Stimulated activated CD4-positive, alpha-beta T cell treated with anti-CD3 and anti-CD28 coated beads, Interleukin-4, amount 100 ng/mL, for 24 hours (primary cell): ENCODE measurements at places on chromosomes 3 and 15.

DNA sequence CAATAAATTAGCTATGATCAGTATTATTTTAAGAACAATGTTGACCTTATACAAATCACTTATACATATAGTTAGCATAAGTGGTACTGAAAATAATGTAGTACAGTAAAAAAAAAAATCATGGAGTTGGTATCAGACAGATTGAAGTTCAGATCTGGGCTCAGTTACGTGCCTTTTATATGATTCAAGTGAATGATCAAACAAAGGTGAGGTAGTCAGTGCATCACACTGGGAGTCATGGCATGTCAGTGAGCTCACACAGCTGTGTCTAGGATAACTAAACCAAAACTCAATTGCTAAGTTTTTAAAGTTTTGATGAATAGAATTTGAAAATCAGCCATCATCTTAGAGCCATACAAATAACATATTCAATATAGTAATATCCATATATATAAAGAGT is 11.2 kb upstream of the CCR8 start:
- DNase-seq, result no peak

- DNase-seq, result no peak
Measured at GRCh38 chr3:166100730-166101129, 263.5 kb upstream of the BCHE start.

GRCh38 chr15:33956397-33956796 is 11.9 kb upstream of the CHRM5 start:
- no peak for DNase-seq

- no peak for DNase-seq
Measured at GRCh38 chr15:32833379-32833821, 115.6 kb downstream of the GREM1 start.

- DNase-seq, result no peak
Measured at GRCh38 chr3:16085410-16085809, 89.1 kb upstream of the GALNT15 start.

GRCh38 chr15:71329497-71330260 is 214.4 kb downstream of the THSD4 start:
- no peak for DNase-seq

DNA sequence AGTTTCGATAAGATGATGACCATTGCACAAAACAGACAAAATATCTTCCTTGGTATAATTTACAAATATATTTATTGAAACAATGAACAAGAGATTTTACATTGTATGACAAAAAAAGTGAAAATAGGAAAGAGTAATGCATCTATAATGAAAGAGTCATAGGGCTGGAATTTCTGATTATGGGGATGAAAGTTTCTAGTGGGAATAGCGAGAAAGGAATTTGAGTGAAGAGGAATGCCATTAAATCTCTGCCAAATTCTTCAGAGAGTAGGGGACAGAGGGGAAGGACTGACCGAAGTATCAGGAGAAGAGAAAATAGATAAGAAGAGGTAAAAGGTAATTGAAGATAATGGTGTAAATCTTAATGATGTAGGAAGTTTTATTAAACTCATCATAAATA is 125.4 kb downstream of the VGLL3 start:
- no peak for DNase-seq

DNA sequence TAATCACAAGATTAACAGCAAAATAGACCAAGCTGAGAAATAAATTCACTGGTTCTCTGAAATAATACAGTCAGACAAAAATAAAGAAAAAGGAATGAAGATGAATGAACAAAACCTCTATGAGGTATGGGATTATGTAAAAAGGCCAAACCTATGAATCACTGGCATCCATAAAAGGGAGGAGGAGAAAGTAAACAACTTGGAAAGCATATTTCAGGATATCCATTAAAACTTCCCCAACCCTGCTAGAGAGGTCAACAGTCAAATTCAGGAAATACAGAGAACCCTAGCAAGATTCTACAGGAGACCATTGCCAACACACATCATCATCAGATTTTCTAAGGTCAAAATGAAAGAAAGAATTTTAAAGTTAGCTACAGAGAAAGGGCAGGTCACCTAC is 649.7 kb upstream of the CBLB start:
- DNase-seq, result no peak

GRCh38 chr3:152040319-152040718 is 166.9 kb downstream of the SUCNR1 start:
- DNase-seq, result no peak

DNA sequence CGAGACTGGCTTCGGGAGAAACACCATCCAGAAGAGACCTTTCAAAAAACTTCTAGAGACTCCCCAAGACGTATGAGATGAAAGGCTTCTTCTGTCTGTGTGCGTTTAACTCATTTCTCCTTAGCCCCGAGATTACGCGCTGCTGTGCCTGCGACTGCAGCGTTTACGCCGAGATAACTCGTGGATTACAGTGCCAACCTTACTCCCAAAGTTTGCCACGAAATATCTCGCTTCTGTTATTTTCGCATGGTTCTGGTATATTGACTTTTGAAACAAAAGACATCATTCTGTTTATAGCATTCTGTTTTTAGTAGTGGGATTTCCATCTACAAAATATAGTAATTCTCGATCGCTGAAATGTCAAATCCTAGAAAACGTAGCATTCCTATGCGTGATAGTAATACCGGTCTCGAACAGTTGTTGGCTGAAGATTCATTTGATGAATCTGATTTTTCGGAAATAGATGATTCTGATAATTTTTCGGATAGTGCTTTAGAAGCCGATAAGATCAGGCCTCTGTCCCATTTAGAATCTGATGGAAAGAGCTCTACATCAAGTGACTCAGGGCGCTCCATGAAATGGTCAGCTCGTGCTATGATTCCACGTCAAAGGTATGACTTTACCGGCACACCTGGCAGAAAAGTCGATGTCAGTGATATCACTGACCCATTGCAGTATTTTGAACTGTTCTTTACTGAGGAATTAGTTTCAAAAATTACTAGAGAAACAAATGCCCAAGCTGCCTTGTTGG is 467 bp downstream of the PGBD4 start:
- no peak for DNase-seq

- no peak for DNase-seq
Measured at GRCh38 chr15:56989411-56989924, 71.0 kb downstream of the TCF12 start.

DNA sequence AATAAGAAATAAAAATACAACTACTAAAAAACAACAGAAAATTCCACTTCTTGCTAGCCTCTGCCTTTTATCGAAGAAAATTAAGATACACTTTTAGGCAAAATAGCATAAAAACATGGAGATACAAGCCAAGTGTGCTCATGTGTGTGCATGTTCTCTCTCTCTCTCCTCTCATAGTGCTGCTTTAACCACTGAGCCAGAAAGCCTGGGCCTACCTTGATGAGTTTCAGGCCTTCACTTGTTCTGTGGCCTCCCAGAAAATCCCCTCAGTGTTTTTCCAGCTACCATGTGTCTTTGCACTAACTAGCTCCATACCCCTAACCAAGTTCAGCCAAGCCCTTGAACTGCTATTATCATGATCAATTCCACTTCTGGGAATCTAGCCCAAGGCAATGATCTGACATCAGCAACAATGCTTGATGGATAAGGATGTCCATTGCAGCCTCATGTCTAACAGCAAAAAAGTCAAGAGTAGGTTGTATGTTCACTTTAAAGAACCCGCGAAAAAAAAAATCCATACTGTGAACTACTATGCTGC is 18.1 kb downstream of the CYP11A1 start:
- no peak for DNase-seq

- no peak for DNase-seq
Measured at GRCh38 chr3:106421909-106422308, 553.1 kb upstream of the CBLB start.

GRCh38 chr15:29331669-29332068 is 62.0 kb upstream of the NSMCE3 start:
- DNase-seq, result no peak

DNA sequence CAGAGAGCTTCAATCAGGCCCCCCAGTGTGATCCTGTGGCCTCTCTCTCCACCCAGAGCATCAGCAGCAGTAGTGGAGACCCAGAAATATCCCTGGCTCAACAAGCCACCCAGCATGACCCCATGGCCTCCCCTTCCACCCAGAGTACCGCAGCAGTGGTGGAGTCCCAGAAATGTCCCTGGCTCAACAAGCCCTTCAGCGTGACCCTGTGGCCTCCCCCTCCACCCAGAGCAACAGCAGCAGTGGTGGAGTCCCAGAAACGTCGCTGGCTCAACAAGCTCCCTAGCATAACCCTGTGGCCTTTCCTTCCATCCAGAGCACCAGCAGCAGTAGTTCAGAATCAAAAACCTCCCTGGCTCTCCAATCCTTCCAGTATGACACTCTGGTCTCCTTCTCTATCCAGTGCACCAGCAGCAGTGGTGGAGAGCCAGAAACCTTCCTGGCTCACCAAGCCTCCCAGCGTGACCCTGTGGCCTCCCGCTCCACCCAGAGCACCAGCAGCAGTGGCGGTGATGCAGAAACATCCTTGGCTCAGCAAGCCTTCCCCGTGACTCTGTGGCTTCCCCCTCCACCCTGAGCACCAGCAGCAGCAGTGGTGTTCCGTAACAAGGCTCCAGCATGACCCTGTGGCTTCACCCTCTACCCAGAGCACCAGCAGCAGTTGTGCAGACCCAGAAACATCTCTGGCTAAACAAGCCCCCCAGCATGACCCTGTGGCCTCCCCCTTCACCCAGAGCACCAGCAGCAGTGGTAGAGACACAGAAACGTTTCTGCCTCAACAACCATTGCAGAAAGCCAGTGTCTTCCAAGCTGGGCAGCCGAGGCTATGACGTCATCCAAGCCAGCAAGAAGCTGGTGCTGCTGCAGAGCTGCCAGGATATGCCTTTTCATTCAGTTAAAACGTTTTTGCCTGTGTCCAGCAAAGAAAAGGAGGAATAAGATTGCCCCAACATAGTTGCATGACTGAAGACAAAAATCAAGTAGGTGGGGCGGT is 61.3 kb upstream of the TAMM41 start:
- no peak for DNase-seq

DNA sequence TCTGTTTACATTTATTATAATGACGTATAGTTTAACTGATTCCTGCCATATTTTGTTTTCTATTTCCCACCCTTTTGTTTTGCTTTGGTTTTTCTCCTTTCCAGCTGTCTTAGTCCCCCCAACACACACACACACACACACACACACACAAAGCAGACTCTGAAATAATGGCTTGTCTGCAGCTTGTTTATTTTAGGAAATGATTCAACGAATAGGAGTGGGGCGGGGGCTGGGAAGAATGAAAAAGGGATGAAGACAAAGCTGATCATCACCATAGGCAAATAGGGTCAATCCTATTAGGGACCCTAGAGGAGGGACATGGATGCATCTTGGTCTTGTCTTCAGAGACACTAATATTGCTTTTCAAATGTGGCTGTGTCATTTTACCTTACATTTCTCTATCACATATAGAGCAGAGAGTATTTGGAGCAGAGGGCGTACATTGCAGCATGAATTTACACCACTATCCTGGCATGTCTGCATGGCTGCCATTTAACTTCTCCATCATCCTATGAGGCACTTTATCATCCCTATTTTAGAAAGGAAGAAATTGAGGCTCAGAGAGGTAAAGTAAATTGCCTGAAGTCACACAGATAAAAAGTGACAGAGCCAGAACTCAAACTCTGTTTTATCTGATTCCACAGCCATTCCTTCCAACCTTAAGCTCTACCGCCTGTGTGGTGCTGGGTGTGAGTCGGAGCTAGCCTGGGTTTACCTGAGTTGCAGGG is 147.2 kb upstream of the TPM1 start:
- no peak for DNase-seq

GRCh38 chr15:40266828-40267304 is 16.0 kb downstream of the ANKRD63 start:
- no peak for DNase-seq

DNA sequence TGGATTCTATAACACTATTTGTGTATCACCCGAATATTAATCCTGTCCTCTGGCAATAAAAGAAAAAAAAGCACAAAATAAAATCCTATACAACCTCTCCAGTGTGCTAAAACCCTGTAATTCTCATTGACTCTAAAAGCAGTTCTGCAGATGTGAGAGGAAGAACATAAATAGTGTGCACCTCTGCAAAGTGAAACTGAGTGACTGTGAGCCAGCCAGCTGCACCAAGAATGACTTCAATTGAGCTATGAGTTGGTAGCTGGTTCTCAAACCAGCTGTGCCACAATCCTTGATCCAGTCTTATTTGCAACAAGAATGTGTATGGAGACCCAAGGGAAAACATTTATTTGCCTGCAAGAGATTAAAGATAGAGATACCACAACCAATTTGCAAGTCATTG is 31.2 kb upstream of the COL8A1 start:
- no peak for DNase-seq

DNA sequence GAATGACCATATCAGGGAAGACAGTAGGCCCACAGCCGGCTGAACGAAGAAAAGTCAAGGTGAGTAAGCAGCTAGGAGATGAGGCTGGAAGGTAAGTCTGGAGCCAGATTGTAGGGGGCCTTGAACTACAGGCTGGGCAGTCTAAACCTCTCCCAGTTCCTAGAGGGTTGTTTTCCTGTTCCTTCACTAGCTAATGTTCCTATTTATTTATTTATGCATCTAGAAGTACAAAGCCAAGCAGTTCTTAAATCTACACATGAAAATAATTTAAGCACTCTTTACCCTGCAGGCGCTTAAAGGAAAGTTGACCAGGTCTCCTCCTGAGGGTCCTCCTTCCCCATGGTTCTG is 3.7 kb downstream of the ACAA1 start:
- no peak for DNase-seq

GRCh38 chr3:1506090-1506489 is 413.3 kb downstream of the CNTN6 start:
- DNase-seq, result no peak

DNA sequence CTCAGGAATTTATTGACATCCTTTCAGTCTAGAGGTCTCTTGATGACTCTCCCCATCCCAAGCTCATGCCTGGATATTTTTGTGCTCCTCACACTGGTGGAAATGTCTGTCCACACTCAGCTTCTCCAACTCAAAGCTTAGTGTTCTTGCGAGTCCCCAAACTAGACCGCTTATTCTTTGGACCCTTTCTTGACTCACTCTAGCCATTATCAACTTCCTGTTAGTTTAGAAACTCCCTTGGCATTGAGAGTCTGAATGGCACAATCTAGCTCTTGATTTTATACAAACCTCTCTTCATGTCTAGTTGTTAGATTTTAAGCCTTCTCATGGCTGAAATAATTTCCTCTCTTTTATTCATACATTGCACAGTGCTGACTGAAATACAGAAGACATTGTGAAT is 19.6 kb downstream of the TIGIT start:
- DNase-seq, result no peak
